ENCODE measurements at places on chromosomes 11 and 22.

DNA sequence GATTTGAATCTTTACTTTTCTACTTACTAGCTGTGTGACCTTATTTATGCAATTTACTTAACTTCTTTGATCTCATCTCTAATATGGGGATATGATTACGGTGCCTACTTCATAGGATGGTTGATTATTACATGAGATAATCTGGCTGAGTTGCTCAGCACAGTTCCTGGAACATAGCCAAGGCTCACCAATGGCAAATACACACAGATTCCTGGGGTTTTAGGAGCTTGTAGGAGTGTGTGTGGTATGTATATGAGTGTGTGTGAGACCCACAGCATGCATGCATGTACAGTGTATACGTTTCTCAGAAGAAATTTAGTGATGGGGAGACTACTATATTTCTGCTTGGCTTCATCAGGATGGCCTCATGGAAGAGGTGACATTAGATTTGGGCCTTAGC is 256.9 kb downstream of the KIRREL3 start:
- DNase-seq: no peak

GRCh38 chr11:78261367-78261766 is 72.6 kb downstream of the USP35 start:
- no peak for DNase-seq

GRCh38 chr11:126173257-126173656 is 38.2 kb downstream of the RPUSD4 start:
- no peak for DNase-seq

DNA sequence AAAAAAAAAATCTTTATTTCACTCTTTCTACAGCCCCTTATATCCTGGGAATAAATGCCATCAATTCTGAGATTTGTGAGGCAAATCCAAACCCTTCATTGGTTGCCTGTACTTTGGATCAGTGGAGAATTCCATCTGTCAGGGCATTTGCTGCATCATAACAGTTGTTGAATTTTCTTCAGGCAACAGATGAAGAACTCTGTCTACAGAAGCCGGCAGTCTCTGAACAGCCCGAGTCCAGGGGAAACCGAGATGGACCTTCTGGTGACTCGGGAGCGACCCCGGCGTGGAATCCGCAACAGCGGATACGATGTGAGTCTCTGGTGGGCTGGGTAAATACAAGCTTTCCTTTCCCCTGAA is 82.3 kb downstream of the C11orf91 start:
- DNase-seq: no peak

Measured in left lung (tissue), 14 donors.